ENCODE measurements at places on chromosomes 12 and 14. TPM values are rescaled to one million over a fixed set of nuclear protein-coding genes. Genes with fewer than 3 reads are reported as not detected.

- peak; percentile 50 for DNase-seq
These were observed 57.3 kb upstream of the ATF1 start for GRCh38 chr12:50706606-50707005.

- DNase-seq, result no peak
These were observed 17.3 kb downstream of the KLRK1 start for GRCh38 chr12:10372559-10372958.

- DNase-seq, result no peak
These were observed 21.7 kb downstream of the AICDA start for GRCh38 chr12:8590842-8591545.

DNA sequence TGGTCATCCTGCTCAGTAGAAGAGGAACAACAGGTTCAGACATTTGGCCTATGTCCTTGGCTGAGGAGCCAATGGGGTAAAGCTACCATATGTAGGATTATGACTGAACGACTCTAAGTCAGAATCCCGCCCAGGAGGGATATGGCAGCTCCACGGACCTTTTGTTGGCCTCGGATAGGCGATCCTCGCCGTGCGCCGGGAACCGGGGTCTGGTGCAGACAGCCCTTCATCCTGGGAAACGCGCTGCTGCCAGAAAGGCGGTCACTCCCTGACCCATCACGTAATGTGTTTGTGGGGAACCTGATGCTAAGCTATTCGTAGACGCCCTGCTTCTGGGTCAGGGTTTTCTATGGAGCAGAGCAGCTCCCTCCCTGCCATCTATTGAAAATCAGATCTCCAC, 178.9 kb upstream of the ALG10B start:
- DNase-seq, result no peak

- DNase-seq, result peak; percentile 58
These were observed 83.4 kb downstream of the GAS2L3 start for GRCh38 chr12:100656856-100657255.

DNA sequence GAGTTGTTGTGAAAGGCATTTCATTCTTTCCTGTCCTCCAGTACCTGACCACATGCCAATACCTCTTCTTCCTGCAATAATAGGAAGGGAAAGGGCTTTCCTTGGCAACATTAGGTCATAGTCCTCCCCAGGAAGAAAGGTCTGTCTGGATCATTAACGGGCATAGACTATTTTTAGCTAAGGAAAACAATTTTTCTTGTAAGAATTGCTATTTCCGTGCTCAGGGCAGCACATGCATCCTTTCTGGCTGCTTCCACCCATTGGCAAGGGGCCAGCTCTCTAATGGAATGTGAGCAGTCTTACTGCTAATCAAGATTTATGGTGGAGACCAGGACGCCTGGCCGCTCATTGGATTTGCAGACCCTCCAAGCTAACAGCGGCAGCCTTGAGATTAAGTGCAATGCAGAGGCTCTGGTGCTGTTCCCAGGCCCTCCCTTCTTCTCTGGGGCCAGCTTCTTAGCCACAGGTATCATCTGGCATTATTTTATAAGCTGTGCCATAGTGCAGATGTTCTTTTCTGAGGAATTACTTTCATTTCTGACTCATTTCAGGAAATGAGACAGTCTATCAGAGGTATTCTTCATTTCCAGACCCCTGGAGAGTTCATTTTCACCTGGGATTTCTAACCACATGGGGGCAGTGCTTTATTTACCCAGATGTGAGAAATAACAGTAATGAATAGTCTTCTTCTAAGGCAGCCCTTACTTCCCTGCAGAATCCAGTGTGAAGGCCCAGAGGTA, 52.9 kb downstream of the ANO6 start:
- peak; percentile 95 for DNase-seq

Gene TDRD9
- not detected for total RNA-seq

DNA sequence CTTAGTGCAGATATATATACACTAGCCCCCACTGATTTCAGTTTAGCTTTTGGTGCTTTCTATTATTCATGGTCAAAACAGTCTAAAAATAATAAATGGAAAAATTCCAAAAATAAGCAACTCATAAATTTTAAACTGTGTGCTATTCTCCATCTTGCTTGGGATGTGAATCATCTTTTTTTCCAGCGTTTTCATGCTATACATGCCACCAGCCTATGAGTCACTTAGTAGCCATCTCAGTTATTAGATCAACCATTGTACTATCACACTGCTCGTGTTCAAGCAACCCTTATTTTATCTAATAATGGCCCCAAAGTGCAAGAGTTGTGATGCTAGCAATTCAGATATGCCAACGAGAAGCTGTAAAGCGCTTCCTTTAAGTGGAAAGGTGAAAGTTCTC, 73.9 kb upstream of the KRR1 start:
- no peak for DNase-seq

DNA sequence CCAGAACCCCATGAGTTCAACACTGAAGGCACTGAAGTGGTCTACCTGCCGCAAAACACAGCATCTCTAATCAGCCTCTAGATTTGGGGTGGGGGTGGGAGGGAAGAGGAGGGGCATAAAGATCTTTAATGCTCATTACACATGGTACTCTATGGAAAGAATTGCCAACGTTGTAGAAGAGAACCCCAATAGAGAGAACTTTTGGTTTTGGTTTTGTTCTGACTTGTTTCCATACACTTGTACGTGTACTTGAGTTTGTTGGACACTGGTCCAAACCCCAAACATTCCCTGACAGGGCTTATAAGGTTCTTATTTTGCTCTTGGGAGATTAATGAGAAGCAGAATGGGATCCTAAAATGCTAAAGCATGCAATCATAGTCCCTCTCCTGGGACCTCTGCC, 31.0 kb downstream of the GNPTAB start:
- DNase-seq, result no peak

DNA sequence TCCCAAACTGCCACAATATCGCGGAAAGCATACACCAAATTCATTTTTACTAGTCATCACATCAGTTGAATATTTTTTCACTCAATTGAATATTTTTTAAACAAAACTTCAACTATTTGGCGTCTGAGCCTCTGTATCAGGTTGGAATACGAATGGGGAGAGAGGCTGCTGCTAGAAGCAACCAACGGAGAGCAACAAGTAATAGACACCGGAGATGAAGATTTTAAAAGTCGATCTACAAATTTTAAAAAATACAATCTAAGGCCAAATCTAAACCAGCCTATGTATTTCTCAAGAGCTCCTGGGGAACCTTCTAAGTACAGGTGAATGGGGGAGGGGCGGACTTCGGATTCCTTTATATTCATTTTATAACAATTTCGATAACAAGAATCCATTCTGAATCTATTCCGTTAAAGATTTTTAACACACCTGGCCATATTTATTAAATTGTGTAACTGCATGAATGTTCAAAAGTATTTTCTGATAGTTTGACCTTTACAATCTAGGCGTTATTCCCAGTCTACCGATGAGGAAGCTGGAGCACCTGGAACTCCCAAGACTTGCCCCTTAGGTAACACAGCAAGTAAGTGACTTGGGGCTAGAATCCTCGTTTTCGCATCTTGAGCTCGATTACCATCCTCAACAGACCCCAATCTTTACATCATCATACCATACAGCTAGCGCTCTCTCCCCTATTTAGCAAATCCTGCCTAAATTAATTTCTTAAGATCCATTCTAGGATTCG, 1.2 kb downstream of the GNPNAT1 start:
- DNase-seq, result no peak

Gene POTEM
- total RNA-seq, result not detected

- DNase-seq, result no peak
These were observed 34.4 kb downstream of the TBX3 start for GRCh38 chr12:114649585-114649984.

Gene SLC10A1
- total RNA-seq, result not detected
